ENCODE measurements at places on chromosomes 16 and 17.

DNA sequence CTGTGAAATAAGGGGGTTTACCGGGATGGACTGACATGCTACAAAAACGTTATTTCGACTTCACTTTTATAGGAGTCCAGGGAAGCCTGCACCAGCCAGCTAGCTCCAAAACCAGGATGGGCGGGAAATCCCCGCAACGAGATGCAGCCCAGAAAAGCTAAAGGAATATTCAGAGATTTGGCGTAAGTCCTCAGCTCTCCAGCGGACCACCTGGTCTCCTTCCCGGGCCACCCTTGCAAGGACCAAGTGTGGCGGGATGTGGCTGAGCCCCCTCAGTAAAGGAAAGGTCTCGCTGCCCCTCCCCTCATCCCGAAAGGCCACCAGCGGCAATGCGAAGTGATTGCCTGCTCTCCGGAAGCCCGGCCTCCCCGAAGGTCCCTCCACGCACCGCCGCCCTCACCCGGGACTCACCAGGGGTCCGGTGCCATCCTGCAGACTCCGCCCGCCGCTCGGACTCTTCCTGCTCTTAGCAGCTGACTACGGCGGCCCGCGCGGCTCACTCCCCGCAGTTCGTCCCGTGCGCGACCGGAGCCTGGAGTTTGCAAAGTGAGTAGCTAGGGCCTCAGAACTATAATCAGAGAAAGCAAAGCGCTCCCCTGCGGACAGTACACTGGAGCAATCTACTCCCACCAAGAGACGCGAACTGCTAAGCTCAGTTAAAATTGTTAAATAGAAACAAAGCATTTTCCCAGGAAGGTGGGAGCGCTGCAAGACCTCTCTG lies at the start of gene STX8:
Gene STX8, minus strand, starts transcription at position 440 of the 721 bp plus-strand sequence. Its CDS starts 12 bp downstream, at position 428.
- no peak for DNase-seq

- DNase-seq, result no peak
These were observed 128.2 kb downstream of the HS3ST3B1 start for GRCh38 chr17:14429084-14429483.

- DNase-seq, result no peak
These were observed 352 bp downstream of the GGNBP2 start for GRCh38 chr17:36545077-36545464.

- no peak for DNase-seq
These were observed 10.6 kb upstream of the SUZ12 start for GRCh38 chr17:31926100-31926729.

DNA sequence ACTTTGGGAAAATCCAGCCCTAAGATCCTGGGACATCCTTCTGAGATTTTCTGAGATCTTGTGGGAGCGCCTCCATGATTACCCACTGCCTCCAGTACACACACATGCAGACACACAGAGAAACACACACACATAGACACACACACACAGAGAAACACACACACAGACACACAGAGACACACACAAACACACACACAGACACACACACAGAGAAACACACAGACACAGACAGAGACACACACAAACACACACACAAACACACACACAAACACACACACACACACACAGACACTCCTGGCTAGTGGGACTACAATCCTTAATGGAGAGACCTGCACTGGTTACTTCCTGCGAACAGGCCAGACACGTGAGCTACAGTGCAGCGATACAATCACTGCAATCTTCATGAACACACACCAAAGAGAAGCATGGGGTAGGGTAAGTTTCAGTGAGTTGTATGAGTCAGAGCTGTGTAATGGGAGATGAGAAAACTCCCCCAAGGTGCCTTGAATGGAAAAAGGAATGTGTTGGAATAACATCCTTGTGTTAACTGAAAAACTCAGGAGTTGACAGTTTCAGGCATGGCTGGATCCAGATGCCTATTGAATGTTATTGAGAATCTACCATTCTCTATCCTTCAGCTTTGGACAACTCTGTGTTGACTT lies 79.5 kb downstream of the SLC6A2 start:
- DNase-seq, result no peak

Data from cortex of kidney (tissue), 1 donor.